ENCODE measurements at places on chromosomes 1 and 21.
A peak's percentile ranks its signal among the peaks of the same experiment; 100 is the strongest.

DNA sequence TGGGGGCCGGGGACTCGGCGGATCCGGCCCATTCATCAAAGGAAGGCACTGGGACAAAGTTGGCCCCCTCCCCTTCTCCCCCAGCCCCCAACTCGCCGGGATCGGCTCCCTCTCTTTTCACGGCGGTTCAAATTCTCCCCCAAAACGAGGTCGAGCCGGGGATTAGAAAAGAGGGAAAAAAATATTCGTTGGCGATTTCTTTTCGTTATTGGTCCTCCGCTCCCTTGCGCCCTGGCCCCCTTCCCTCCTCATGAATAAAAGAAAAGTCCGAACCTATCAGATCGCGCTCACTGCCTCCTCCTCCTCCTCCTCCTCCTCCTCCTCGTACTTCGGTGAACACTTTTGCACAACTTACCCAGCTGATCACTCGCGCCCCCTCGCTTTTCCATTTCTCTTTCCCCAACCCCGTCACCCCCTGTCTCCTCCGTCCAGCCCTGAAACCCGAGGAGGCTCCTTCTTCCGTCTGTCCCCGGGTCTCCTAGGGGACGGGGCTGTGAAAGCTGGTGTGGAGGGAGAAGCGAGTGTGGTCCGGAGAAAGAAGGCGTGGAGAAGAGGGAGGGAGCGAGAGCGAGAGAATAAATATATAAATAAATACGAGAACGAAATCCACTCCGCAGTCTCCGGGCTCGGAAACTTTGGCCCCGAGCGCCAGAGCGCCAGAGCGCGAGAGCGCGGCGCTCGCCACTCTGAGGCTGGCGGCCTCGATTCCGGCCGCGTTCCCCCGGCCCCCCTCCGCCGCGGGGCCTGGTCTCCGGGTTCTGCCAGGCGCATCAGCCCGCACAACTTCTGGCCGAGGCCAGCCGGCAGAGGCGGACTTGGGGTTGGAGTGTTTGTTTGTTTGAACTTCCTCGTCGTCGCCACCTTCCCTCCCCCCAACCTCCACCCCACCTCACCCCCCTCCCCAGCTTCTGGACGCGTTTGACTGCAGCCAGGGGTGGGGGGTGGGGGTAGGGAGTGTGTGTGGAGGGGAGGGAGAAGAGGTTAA, at the start of gene PAX7:
PAX7 (plus strand) TSS at position 336 of the 985 bp plus-strand sequence. CDS start 758 bp downstream, outside the sequence.
- no peak for DNase-seq

DNA sequence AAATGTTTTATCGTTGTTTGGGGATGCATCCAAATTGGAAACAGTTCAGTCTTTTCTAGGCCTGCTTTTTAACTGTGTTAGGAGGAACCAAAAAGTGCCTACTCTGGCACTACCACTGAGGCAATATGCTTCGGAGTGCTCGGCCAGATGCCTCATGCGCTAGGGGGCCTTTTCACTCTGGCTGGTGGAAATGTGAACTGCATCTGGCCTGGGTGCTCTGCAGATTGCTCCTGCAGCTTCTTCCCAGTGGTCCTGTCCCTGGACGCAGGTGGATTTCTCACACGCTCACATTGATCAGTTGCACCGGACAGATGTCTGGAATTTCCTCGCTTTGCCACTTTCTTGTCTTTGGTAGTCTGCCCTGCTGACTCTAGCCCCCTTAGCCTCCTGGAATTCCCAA, 330.2 kb upstream of the FMN2 start:
- no peak for DNase-seq

GRCh38 chr1:2821966-2822620, 20.6 kb upstream of the TTC34 start:
- DNase-seq = no peak

DNA sequence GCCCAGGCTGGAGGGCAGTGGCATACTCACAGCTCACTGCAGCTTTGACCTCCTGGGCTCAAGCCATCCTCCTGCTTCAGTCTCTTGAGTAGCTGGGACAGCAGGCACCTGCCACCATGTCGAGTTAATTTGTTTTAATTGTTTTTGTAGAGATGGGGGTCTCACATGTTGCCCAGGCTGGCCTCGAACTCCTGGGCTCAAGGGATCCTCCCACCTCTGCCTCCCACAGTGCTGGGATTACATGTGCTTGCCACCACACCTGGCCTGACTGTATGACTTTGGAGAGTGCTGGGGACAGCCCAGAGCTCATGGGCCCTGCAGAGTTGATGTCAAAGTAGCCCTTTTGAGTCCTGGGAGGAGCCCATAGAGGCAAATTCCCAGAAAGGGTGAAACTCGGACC, 1.8 kb downstream of the OBSCN start:
- DNase-seq = no peak

GRCh38 chr1:35637401-35637809, 3.9 kb downstream of the PSMB2 start:
- DNase-seq = no peak

DNA sequence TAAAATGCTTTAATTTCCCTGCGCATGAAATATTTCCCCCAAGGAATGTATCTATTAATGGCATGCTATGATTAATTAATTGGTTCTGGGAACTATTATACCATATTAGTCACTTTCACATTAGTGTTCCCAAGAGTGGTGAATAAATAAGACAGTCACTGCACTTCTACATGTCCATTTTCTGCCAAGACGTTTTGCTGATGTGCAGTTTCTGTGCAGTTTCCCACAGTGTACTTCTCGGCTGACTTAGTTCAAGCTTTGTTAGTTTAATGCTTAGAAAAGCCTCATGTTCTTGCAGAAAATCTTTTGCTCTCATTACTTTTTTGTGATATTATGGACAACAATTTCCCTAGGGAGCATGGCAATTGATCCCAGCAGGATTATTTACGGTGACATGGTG, 1014.5 kb downstream of the BRINP3 start:
- DNase-seq = no peak

DNA sequence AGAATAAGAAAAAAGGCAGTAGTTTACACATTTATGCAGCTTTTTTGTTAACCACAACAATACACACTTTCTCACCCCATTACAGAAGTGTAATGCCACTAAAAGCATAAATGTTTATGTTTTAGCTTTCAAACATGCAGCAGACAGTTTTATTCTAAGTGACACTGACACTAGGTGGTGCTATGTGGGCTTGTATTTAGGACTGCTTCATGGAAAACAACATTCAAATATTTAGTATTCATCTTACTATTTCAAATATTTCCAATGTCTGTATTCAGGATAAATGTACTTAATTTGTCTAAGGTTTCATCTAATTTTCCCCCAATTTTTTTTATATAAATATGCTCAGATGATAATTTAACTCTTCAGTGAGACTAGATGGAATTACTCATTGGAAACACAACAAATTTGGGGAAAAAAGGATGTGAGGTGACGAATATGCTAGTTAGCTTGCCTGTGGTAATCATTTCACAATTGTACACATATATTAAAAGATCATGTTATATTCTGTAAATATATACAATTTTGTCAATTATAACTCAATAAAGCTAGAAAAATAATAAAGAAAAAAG, 71.4 kb downstream of the USP1 start:
- DNase-seq = no peak

- DNase-seq = no peak
These were observed 2.6 kb downstream of the RCC1 start for GRCh38 chr1:28508435-28508754.

- DNase-seq = no peak
These were observed 177.5 kb downstream of the SETD4 start for GRCh38 chr21:35882791-35883240.

DNA sequence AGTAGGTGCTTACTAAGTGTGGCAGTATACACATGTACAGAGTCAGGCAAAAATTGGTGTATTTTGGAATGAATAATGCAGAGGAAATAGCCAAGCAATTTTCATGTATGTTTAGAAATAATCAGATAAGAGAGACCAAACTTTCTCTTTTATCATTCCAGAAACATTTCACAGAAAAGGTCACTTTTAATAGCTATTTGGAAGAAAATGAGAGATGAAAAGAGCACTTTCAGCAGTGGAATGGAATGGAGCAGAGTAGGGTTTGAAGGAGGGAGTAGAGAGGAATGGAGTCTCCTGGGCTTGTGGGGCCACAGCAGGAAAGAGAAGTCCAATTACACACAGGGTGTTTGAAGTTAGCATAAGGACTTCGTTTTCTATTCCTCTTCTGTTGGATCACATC, 48.8 kb upstream of the GJA5 start:
- no peak for DNase-seq

GRCh38 chr1:29083317-29084195, 40.1 kb downstream of the TMEM200B start:
- no peak for DNase-seq

DNA sequence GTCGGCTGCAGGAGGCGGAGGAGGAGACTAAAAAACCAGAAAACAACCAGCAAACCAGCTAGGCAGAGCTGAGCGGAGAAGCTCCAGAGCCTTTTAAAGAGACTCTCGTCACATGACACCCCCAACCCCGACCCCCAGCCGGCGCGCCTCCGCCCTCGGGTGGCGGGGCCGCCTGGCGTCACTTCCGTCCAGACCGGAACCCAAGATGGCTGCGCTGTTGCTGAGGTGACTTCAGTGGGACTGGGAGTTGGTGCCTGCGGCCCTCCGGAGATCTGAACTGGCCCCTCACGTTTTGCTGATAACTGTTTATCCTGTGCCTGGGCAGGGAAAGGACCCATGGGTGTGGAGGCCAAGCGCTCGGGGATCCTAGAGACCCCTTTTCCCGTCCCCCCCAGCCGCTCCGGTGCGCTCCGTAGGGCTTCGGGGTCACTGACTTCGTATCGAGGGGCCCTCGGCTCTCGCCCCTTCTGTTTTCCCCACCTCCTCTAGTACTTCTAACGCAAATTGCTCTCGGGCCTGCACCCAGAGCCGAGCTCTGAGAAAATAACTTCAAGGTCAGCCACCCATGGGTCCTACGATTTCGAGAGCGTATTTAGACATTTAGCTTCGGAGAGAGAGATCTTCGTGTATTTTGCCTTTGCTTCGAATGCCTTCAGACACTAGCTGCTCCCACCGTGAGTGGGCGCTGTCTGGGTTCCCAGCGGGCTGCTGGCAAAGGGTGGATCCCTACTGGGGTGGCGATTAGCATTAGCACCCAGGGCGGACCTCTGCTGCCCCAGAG, at the start of gene SDHC:
SDHC (plus strand) TSS at position 181 of the 781 bp plus-strand sequence; CDS start at position 206, 25 bp downstream.
- peak; percentile 95 for DNase-seq

- no peak for DNase-seq
These were observed 2217.1 kb downstream of the NCAM2 start for GRCh38 chr21:23215261-23215660.

- DNase-seq = no peak
These were observed 124.0 kb upstream of the SPATA6 start for GRCh38 chr1:48596046-48596445.

GRCh38 chr1:90713741-90714509, 3.2 kb downstream of the BARHL2 start:
- no peak for DNase-seq

- no peak for DNase-seq
These were observed 478 bp downstream of the RIT1 start for GRCh38 chr1:155910621-155911121.

GRCh38 chr1:50424045-50424883, 1.0 kb upstream of the DMRTA2 start:
- no peak for DNase-seq

DNA sequence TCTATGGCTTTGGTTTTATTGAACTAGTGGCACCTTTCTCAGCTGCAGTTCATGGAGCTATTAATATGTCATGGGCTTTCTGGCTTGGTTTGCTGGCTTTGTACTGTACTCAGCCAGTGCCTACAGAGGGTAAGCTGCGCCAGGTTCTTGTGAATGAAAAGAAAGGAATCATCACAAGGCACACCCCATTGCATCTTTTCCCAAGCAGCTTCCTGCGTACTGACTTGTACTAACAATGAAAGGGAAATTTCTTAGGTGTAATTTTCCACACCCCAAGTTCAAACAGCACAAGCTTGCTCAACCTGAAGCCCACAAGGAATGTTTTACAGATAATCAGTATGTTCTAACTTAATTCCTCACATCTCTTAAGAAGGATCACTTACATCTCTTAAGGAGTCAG, 78.0 kb upstream of the TNFSF18 start:
- no peak for DNase-seq

- no peak for DNase-seq
These were observed 498.7 kb downstream of the SMYD3 start for GRCh38 chr1:246008363-246008831.

DNA sequence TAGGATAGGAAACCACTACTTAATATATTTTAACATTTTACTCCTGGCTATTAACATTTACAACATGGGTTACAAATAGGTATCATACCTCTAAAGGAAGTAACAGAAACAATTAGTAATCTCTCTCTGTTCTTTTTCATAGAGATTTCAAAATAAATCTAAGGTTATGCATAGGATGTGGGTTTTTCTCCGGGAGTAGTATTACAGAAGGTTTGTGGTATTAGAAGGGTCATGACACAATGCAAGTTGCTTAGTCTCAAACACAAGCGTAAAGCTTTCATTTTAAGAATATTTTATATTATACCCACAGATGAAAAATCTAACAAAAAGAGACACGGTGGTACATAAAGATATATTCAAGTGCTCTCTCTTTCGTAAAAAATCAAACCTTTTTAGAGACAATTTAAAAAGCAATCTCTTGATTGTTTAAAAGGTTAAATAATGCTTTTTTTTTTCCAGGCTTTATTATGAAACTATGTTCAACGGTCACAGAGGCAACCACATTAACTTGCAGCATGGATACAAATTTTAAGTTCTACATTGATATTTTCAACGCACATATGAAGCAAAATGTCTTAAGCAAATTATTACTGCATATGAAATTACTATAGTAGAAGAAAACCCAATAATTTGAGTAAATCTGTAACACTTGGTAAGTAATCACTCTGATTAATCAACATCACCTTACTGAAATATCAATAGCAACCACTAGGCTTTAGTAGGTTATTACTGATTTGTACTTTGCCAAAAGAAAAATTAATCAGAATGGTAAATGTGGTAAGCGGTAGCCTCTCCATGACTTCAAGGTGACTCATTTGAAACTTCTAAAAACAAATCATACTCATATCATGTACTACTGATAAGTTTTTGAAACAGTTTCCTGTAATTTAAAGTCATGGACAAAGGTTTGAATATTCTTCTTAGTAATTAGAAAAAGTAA, 97.4 kb upstream of the GFI1 start:
- no peak for DNase-seq

GRCh38 chr1:29855561-29856160, 619.3 kb downstream of the PTPRU start:
- DNase-seq = peak; percentile 22

DNA sequence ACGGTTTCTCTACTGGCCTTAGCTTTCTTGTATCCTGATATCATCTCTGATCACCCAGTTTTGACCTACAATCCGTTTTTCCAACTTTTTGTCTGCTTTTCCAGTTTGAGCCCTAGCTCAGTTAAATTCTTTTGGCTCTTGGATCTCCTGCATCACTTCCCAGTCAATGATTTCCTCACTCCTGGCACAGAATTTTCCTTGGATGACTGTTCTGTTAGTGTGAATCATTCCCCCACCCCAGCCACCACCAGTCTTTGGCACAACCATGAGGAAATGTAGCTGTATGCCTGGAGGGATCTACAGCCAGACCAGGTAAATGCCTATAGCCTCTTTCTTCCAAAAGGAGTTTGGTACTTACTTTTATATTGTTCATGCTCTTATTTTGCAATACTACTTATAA, 187.2 kb upstream of the PTGFR start:
- no peak for DNase-seq

- no peak for DNase-seq
These were observed 260.6 kb downstream of the CACNA1E start for GRCh38 chr1:181743878-181744312.

- no peak for DNase-seq
These were observed 9.8 kb downstream of the LGR6 start for GRCh38 chr1:202203238-202204039.

All from cardiac septum (tissue), 1 donor.